ENCODE measurements at places on chromosomes 3 and 15. TPM values are rescaled to one million over a fixed set of nuclear protein-coding genes. Genes with fewer than 3 reads are reported as not detected.

DNA sequence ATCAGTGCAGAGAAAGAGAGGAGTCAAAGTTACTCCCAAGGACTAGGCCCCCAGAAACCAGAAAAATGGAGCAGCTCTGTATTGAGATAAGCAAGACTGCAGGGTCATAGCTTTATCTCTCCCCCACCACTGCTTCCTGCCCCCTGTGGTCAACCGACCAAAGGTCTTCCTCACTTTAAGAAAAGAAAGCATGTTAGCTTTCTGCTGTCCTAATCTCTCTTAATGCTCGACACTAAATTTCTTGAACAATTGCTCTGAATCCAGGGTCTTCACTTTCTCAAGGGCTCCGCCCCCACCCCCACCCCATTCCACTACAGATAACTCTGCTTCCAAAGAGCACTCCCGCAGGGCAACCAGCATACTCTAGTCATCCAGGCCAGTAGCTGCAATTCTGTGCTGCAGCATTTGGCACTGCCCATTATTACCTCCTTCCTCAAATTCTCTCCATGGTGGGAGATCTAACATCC, 31.9 kb downstream of the TNIK start:
- DNase-seq: no peak

DNA sequence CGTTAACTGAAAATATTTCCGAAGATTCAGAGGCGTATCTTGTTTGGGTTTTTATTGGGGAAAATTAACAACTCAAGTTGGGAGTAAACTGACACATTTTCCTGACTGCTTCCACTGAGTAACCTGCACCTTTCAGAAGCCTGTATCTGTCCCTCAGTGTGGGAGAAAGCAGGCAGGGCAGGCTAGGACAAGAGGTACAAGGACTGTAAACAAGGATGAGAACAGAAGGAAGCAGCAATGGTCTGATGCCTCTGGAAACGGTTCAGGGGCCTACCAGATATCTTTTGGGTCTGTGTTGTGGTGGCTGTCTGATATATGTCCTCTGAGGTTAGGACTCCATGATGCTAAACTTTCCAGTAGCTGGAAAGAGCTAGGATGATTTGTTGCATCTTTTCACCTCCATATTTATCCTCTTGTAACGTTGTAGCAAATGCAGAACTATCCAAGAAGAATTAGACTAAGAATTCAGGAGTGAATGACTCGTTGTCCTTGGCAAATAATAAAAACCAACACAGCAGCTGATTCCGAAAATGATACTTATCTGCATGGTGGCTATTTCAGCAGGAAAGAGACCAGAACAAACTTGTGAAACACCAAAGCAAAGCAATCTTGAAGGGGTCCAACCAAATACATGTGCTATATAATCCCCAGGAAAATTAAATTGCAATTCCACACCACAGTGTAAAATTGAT, 195.9 kb upstream of the ICE2 start:
- peak; percentile 61 for DNase-seq

DNA sequence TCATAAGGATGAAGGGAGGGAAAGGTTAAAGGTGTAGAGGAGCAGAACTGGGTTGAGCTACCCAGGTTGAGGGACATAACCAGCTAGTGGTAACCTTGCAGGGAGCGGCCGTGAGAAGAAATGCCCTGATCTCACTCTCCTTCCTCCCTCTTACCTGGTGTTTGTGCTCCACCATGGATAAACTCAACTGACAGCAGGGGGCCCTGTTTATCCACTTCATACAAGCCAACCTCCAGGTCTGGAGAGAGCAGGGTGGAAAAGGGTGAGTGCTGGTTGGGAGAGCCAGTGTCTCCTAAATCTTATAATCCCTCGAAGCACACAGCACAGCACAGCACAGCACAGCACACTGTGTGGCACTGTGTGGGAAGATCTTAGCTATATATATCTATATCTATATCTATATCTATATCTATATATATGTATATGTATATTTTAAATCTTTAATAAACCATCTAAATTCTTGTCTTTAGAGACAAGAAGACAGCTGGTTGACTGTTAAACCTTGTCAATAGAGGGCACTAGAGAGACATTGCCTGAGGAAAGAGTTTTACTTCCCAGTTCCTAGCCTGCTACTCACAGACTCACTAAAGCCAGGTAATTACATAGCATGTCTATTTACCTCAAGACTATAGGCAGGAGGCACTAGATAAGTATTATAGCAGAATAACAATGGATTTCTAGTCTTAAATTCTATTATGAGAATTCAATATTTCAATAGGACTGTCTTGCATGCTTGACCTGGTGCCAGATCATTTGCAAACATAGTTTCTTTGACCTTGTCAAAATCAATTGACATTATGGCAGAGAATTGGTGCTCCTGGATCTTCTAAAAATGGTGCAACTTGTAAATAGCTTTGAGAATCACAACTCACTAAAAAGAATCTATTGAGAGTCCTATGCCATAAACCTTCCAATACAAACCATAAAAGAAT, 21.7 kb upstream of the FMN1 start:
- peak; percentile 30 for DNase-seq

DNA sequence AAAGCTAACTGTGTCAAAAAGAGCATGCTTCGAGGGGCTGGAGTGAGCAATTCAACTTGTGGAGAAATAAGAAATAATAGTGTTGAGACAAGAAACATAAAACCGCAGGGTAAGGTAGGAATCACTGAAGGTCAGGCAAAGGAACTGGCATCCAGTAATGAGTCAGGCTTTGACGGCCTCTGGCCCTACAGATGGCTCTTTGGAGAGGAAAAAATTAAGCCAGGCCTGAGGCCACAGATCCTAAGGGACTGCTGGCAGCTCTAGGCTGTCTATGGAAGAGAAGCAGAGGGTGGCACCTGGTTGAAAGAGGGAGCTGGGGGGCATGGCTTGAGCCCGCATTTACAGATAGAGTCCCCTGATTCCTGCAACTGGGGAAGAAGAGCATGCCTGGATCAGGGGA, 28.6 kb upstream of the ZSCAN2 start:
- DNase-seq: no peak

DNA sequence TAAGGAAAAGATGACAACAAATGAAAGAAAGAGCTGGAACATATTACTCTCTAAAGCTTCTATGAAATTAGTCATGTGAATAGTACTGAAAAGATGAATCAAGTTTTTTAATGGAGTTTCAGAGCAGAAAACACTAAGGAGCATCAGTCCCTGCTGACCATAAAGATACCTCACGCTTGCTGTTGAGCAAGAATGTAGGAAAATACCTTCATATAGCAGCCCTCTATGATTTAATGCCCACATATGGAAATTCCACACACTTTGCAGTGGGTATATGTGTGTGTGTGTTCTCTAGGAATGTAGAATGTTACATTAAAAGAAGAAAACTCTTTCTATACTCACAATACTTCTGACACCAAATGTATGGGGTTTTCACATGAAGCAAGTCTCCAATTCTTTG, 355.0 kb downstream of the ERC2 start:
- no peak for DNase-seq

GRCh38 chr3:25540273-25540672, 112.2 kb downstream of the RARB start:
- no peak for DNase-seq

RBMS3 gene
- total RNA-seq: 13.8 TPM

PLIN1 gene
- total RNA-seq: 0.06 TPM
